ENCODE measurements at places on chromosomes 12 and 14. TPM values are rescaled to one million over a fixed set of nuclear protein-coding genes. Genes with fewer than 3 reads are reported as not detected.
A peak's percentile ranks its signal among the peaks of the same experiment; 100 is the strongest.

Gene CRIP2
- total RNA-seq = not detected

Gene ASCL1
- not detected for total RNA-seq

Gene ANKS1B
- 1.1 TPM for total RNA-seq

Gene DBX2
- total RNA-seq = not detected

Gene BRMS1L
- total RNA-seq = 5.3 TPM

Gene FOXN4
- total RNA-seq = not detected

Gene TPPP2
- total RNA-seq = not detected

Gene NANOG
- total RNA-seq = not detected

Gene ALG10
- total RNA-seq = 21.9 TPM

DNA sequence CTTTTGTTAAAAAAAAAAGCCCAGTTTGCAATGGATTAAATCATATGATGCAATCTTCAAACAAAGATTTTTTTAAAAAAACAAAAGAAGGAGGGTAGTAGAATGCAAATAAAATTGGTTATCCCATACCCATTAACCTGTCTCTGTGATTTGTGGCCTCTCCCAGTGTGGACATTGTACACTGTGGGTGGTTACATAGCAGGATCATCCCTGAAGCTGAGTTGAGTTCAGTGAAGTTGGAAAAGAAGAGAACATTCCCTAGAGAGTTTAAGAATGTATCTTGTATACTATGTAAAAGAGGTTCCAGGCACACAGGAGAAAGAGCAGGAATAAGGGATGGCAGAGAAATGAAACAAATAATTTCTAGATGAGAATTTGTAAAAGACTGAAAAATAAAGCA is 142.4 kb upstream of the SLC16A7 start:
- DNase-seq = no peak

DNA sequence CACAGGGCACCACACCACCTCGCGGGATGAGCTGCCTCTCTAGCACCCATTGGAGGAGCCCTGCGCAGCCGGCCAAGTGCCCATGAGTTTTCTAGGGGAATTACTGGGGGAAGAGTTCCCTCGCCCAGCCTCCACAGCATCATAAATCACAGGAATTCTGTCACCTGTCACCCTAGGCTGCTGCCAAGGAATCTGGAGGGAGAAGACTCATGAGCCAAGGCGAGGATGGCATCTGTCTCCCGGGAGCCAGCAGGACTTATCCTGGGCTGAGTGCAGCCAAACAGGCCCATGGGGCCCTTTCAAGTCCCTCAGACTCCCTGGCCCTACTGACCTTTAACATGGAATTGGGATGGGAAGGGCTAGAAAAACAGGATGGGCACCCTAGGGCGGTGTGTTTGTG is 7.8 kb upstream of the OTUB2 start:
- no peak for DNase-seq

GRCh38 chr12:1445807-1446206 is 148.6 kb downstream of the FBXL14 start:
- no peak for DNase-seq

GRCh38 chr14:82412545-82412944 is 878.9 kb upstream of the SEL1L start:
- DNase-seq = no peak

DNA sequence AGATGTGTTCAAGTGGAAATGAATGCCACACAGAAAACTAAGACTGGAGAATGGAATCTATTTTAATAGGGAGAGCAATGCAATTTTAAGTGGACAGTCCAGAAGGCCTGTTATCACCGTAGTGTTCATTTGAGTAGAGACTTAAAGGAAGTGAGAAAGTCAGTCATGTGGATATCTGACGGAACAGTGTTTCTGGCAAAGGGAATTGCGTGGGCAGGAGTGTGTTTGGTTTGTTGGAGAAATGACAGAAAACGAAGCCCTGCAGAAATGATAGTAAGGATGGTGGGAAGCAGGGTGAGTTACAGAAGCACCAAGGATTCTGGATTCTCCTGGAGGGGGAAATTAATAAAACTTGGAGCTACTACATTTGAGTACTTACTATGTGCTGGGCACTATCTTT is 776.6 kb downstream of the MED13L start:
- no peak for DNase-seq

DNA sequence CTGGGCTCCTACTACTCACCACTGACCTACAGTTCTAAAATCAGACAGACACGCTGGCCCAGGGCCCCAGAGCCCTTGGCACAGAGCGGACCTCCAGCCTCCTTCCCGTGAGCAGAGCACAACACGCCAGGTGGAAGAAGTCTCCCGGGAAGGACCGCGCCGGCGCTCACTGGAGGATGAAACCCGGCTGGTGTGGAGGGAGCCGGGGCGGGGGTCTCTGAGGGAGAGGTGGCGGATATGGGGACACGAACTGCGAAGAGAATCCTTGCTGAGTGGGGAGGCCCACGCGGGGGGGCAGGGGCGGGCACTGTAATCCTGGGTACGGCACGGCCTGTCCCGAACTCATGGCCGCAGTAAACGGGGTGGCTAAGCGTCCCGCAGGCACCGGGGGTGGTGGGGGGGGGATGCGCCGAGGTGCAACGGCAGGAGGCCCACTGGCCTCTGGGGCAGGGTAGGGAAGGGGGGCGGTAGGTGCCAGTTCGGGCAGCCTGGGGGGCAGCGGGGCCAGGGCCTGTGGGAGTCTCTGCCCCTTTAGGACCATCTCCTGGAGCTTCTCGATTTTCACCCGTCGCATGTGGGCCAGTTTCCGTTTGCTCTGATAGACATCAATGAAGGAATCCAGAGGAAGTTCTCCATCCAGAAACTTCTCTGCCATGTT is 28.8 kb downstream of the VPS37B start:
- no peak for DNase-seq

- no peak for DNase-seq
These were observed 2.4 kb upstream of the RARG start for GRCh38 chr12:53234271-53234914.

GRCh38 chr12:57834086-57834876 is 12.2 kb downstream of the CTDSP2 start:
- no peak for DNase-seq

- DNase-seq = no peak
These were observed 1.4 kb upstream of the PHC1 start for GRCh38 chr12:8912914-8913313.

GRCh38 chr14:61591862-61592261 is 103.5 kb upstream of the HIF1A start:
- DNase-seq = no peak

DNA sequence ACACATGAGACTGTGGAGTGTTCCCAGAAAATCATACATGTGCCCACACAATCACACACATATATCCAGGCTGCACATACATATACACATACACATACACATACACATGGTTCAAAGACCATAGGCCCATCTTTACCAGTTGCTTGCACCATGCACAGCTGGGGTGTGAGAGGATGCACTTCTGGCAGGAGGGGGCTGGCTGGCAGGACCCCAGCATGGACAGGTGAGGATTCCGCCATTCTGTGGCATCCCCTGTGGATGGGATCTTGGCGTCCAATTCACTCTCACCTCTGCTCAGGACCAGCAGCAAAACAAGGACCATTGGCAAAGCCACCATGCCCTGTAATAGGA is 7.0 kb downstream of the ITGB7 start:
- DNase-seq = no peak

DNA sequence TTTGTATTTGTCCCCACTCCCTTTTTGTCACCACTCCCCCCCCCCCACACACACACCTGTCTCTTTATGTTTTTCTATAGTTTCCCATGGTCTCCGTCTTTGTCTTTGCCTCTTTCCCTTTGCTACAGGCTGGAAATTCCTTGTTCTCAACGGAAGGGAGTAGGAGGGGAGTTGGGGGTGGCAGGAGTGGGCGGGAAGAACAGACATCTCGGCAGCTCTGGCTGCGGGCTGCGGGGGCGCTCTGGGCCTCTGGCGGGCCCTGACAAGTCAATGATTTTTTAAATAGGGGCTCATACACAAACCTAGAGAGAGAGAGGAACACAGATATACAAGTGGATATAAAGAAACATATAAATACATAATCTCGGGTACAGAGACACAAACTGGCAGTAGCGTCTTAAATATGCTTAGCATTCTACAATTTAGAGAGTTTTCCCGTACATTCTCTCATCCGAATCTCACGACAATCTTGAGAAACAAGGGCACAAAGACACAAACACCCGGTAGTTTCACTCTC is 2.4 kb upstream of the NAB2 start:
- DNase-seq = peak; percentile 63

- DNase-seq = no peak
These were observed 23.0 kb downstream of the PDE6H start for GRCh38 chr12:14995583-14996425.

GRCh38 chr14:66813636-66814035 is 305.7 kb downstream of the GPHN start:
- DNase-seq = no peak

DNA sequence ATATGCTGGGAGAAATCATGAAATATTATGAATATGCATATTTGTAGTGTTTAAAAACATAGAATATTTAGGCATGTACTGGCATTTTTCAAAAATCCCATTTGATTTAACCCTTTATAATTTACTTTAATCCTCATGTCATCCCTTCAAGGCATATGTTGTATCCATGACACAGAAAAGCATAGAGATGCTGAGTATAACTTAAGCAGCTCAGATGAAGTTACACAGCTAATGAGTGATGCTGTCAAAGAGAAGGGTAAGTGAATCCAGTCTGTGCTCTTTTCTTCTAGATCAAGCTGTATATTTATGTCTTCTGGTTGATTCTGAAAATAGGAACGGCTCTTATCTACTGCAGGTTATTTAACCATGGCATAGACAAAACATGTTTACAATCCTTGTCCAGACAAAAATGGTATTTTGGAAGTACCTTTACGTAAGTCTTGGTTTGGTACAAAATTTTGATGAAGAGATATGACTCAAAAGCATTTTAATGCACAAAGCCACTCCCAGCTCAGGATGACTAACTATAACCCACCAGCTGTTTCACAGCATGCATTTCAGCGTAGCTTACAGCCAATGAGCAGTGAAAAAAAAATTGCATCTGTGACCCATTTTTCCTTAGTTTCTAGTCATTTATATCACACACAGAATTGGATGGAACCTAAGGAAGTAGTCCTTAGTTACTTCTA is 201.7 kb downstream of the STXBP6 start:
- DNase-seq = no peak

DNA sequence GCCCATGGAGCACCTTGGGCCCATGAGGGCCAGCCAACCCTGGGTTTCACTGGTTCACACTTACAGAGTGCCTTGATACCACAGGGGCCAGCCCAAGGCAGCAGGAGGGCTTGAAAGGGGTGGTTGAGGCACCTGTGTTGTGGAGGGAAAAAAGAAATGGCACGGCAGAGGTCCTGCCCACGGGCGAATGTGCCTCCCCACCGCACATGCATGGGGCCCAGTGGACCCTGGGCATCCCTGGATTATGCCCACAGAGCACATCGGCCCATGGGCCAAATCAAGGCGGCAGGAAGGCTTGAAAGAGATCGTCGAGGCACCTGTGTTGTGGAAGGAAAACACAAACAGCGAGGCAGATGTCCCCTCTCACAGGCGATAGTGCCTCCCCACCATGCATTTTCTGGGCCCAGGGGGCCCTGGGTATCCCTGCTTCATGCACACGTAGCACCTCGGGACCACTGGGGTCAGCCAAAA is 378.1 kb downstream of the ALG10 start:
- no peak for DNase-seq

DNA sequence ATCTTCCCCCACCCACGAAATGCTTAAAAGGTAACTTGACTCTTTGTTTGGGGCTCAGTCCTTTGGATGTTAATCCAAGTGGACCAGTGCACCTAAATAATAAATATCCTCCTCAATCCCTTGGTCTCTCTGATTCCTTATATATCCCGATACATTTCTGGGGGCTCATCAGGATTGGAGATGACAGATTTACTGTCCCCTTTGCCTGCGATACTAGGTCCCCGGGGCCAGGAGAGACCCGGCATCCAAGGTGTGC is 26.3 kb downstream of the KLRK1 start:
- no peak for DNase-seq

Measured in activated CD8-positive, alpha-beta memory T cell treated with anti-CD3 and anti-CD28 coated beads, Interleukin-2, amount 10 ng/mL, durations not matched to agents 7 days and 5 days (primary cell).